ENCODE measurements at places on chromosomes 7 and 10.

DNA sequence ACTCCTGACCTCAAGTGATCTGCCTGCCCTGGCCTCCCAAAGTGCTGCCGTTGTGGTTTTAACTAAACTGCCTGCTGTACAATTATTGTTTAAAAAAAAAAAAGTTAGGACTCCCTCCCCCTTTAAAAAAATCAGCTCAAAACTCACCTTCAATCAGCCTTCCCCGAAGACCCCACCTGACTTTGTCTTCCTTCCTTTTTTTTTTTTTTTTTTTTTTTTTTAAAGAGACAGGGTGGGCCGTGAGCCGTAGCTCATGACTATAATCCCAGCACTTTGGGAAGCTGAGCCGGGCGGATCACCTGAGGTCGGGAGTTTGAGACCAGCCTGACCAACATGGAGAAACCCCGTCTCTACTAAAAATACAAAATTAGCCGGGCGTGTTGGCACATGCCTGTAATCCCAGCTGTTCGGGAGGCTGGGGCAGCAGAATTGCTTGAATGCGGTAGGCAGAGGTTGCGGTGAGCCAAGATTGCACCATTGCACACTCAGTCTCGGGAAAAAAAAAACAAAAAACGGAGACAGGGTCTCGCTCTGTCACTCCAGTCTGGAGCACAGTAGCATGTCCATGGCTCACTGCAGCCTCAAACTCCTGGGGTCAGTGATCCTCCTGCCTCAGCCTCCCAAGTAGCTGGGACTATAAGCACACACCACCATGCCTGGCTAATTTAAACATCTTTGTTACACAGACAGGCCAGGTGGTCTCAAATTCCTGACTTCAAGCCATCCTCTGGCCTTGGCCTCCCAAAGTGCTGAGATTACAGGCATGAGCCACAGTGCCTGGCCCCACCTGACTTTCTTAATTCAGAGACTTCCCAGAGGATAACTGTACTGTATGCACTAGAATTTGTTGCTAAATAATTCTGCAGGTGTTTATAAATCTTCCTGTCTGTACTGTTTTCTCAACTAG, 3.2 kb downstream of the FIS1 start:
- peaks cover 6% of the 10 kb centered on the region for H3K4me1 ChIP-seq
- DNase-seq = no peak
- H3K4me3 ChIP-seq = no peak overlapping the region
- no peaks in the 10 kb centered on the region for H3K36me3 ChIP-seq
- H3K27ac ChIP-seq = no peak overlapping the region

GRCh38 chr10:3494131-3494837, 290.7 kb downstream of the KLF6 start:
- no peaks in the 10 kb centered on the region for H3K4me1 ChIP-seq
- no peaks in the 10 kb centered on the region for H3K36me3 ChIP-seq
- no peak for DNase-seq
- no peak overlapping the region for H3K27ac ChIP-seq

GRCh38 chr7:12111422-12112405, 99.4 kb upstream of the TMEM106B start:
- no peak overlapping the region for H3K27ac ChIP-seq
- H3K27me3 ChIP-seq = no peaks in the 10 kb centered on the region
- H3K4me3 ChIP-seq = no peak overlapping the region
- peaks cover 7% of the 10 kb centered on the region for H3K4me1 ChIP-seq

- no peak for DNase-seq
- no peak overlapping the region for H3K27ac ChIP-seq
- peaks cover 10% of the 10 kb centered on the region for H3K4me1 ChIP-seq
- H3K36me3 ChIP-seq = no peaks in the 10 kb centered on the region
Measured at GRCh38 chr7:12623223-12623622, 52.7 kb downstream of the SCIN start.

- H3K27ac ChIP-seq = no peak overlapping the region
- DNase-seq = no peak
- H3K4me1 ChIP-seq = no peaks in the 10 kb centered on the region
- no peaks in the 10 kb centered on the region for H3K36me3 ChIP-seq
Measured at GRCh38 chr10:122688293-122688989, 11.2 kb downstream of the C10orf120 start.

- H3K4me1 ChIP-seq = no peaks in the 10 kb centered on the region
- no peaks in the 10 kb centered on the region for H3K27me3 ChIP-seq
- no peaks in the 10 kb centered on the region for H3K36me3 ChIP-seq
- no peak for DNase-seq
- no peak overlapping the region for H3K4me3 ChIP-seq
Measured at GRCh38 chr10:103445767-103446567, 6.2 kb downstream of the CALHM2 start.

- peak; percentile 39 for DNase-seq
- peak overlapping the region; percentile 98 for H3K27ac ChIP-seq
- peaks cover 7% of the 10 kb centered on the region for H3K27me3 ChIP-seq
- no peaks in the 10 kb centered on the region for H3K36me3 ChIP-seq
- peak overlapping the region; percentile 76 for H3K4me3 ChIP-seq
Measured at GRCh38 chr7:148987751-148988512, 40.4 kb downstream of the PDIA4 start.

GRCh38 chr10:99530108-99531025, 2.4 kb upstream of the NKX2-3 start:
- peaks cover 10% of the 10 kb centered on the region for H3K4me1 ChIP-seq
- no peak overlapping the region for H3K27ac ChIP-seq
- no peak overlapping the region for H3K4me3 ChIP-seq
- DNase-seq = peak; percentile 57
- H3K36me3 ChIP-seq = no peaks in the 10 kb centered on the region

DNA sequence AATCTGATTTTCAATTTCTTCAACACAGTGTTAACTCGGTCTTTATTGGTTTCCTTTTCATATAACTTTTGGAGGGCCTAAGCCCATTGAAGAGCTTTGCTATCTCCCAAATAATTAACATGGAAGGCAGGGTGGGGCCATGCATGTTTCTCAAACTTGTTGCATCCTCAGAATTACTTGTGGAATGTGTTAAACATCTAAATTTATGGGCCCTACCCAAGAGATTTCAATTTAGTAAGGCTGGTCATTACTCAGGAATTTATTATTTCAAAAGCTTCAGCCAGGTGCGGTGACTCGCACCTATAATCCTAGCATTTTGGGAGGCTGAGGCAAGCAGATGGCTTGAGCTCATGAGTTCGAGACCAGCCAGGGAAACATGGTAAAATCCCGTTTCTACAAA, 208.9 kb downstream of the SORCS3 start:
- no peak overlapping the region for H3K4me3 ChIP-seq
- no peak overlapping the region for H3K27ac ChIP-seq
- H3K36me3 ChIP-seq = no peaks in the 10 kb centered on the region

DNA sequence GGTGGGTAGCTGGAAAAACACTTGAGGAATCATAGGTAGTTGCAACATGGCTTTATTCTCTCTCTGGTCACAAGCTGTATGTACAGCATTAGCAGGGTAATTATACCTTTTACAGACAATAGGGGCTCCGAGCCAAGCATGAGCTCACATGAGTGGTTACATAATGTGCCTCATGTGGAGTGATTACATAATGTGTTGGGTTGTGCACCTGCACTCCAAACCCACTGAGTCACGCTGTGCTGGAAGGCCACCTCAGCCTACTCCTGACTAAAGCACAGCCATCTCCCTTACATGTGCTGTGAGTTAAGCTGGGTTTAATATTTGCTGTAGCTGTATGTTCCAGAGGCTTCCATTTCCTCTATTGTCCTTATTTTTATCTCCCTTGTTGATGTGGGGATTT, 348.7 kb upstream of the SEMA3C start:
- DNase-seq = no peak
- no peaks in the 10 kb centered on the region for H3K4me1 ChIP-seq
- no peak overlapping the region for H3K4me3 ChIP-seq

GRCh38 chr10:3354174-3354900, 181.8 kb upstream of the PITRM1 start:
- no peak for DNase-seq
- no peak overlapping the region for H3K27ac ChIP-seq
- no peaks in the 10 kb centered on the region for H3K27me3 ChIP-seq
- no peaks in the 10 kb centered on the region for H3K4me1 ChIP-seq
- H3K4me3 ChIP-seq = no peak overlapping the region

GRCh38 chr7:139942636-139943035, 113.6 kb downstream of the TBXAS1 start:
- H3K4me3 ChIP-seq = no peak overlapping the region
- no peak for DNase-seq
- no peaks in the 10 kb centered on the region for H3K27me3 ChIP-seq
- H3K4me1 ChIP-seq = no peaks in the 10 kb centered on the region
- no peaks in the 10 kb centered on the region for H3K36me3 ChIP-seq

- no peaks in the 10 kb centered on the region for H3K36me3 ChIP-seq
- no peaks in the 10 kb centered on the region for H3K27me3 ChIP-seq
- H3K4me3 ChIP-seq = no peak overlapping the region
- no peak for DNase-seq
- no peak overlapping the region for H3K27ac ChIP-seq
Measured at GRCh38 chr7:5767066-5767465, 14.4 kb downstream of the RNF216 start.

- H3K27me3 ChIP-seq = no peaks in the 10 kb centered on the region
- H3K4me1 ChIP-seq = no peaks in the 10 kb centered on the region
- no peak overlapping the region for H3K4me3 ChIP-seq
Measured at GRCh38 chr10:58431903-58432302, 46.7 kb downstream of the TFAM start.

- no peaks in the 10 kb centered on the region for H3K27me3 ChIP-seq
- no peaks in the 10 kb centered on the region for H3K36me3 ChIP-seq
- DNase-seq = no peak
- no peak overlapping the region for H3K4me3 ChIP-seq
Measured at GRCh38 chr10:55232553-55232952, 431.5 kb upstream of the PCDH15 start.

DNA sequence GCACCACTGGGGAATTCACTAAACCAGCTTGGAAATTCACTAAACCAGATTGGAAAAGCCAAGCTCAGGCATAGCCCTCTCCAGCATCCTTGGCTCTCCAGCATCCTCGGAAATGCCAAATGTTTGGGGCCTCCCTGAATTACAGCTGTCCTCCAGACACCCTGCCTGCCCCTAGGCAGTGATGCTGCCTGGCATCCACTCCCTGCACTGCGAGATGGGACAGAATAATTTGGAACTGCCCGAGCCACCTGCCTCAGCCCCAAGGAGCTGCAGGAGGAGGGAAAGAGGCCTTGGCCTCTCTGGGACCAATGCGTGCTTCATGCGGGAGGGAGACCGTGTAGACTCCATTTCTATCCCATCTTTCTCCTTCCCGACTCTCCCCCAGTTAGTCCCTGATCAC, 64.3 kb downstream of the INSIG1 start:
- no peak overlapping the region for H3K4me3 ChIP-seq
- H3K27ac ChIP-seq = no peak overlapping the region
- peaks cover 20% of the 10 kb centered on the region for H3K4me1 ChIP-seq

- no peak for DNase-seq
- H3K36me3 ChIP-seq = no peaks in the 10 kb centered on the region
- no peak overlapping the region for H3K27ac ChIP-seq
- H3K4me1 ChIP-seq = no peaks in the 10 kb centered on the region
- H3K4me3 ChIP-seq = no peak overlapping the region
- peaks cover 51% of the 10 kb centered on the region for H3K27me3 ChIP-seq
Measured at GRCh38 chr10:49664006-49664841, 15.2 kb upstream of the C10orf53 start.

- H3K36me3 ChIP-seq = peaks cover 25% of the 10 kb centered on the region
- no peak for DNase-seq
- H3K4me1 ChIP-seq = peaks cover 20% of the 10 kb centered on the region
- H3K27ac ChIP-seq = no peak overlapping the region
Measured at GRCh38 chr7:129947049-129947448, 5.7 kb downstream of the UBE2H start.

- no peaks in the 10 kb centered on the region for H3K36me3 ChIP-seq
- no peak overlapping the region for H3K27ac ChIP-seq
- H3K4me1 ChIP-seq = no peaks in the 10 kb centered on the region
- H3K27me3 ChIP-seq = no peaks in the 10 kb centered on the region
Measured at GRCh38 chr10:77358656-77359055, 279.0 kb downstream of the KCNMA1 start.

DNA sequence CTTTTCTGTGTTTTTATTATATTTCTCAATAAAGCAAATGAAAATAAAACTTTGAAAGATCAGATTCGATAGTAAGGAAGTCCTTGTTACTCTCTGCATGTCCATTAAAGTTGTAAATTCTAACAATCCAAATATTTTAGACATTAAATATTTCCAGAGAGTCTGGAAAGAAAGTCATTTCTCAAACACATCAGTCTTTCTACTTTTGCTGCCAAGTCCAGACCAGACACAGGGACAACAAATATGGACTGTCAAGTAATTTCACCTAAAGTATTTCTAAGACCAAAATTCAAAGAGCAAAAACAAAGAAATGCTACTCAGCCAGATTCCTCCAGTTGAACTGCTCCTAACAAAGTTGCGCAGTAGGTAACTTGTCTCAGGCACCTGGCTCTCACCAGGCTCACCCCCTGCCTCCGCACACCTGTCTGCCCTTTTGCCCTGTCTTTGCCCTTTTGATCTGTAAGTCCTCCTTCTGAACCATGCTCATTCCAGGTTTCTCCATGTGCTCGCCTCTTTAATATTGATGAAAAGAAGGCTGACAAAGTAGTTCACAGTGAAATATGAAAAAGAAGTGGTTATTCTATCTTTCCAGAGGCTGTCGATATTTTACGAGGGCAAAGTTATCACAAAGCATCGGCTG, 300.5 kb downstream of the C7orf25 start:
- no peaks in the 10 kb centered on the region for H3K27me3 ChIP-seq
- no peaks in the 10 kb centered on the region for H3K36me3 ChIP-seq
- H3K4me3 ChIP-seq = no peak overlapping the region
- H3K4me1 ChIP-seq = peaks cover 16% of the 10 kb centered on the region

- no peak overlapping the region for H3K27ac ChIP-seq
- no peak for DNase-seq
- H3K36me3 ChIP-seq = no peaks in the 10 kb centered on the region
- H3K27me3 ChIP-seq = no peaks in the 10 kb centered on the region
- H3K4me1 ChIP-seq = no peaks in the 10 kb centered on the region
- H3K4me3 ChIP-seq = no peak overlapping the region
Measured at GRCh38 chr10:99945263-99945662, 64.5 kb downstream of the DNMBP start.

GRCh38 chr10:77106676-77107075, 530.9 kb downstream of the KCNMA1 start:
- no peaks in the 10 kb centered on the region for H3K36me3 ChIP-seq
- DNase-seq = no peak
- no peak overlapping the region for H3K27ac ChIP-seq
- peaks cover 9% of the 10 kb centered on the region for H3K4me1 ChIP-seq
- no peak overlapping the region for H3K4me3 ChIP-seq

DNA sequence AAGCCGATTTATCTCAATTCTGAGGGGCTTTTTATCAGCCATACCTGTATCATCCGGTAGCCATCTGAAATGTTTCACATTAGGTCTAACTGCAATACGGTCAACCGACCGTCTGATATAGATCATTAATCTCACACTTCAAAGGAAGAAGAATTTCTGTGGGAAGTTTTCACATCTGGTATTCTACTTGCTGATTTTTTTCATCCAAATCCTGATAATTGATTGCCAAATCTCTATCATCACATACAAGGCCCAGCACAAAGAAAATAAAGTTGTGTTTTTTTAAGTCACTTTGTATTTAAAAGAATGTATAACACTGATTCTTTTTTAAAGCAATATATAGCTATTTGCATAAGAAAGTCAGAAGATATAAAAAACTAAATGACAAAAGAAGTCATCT, 132.3 kb downstream of the DKK1 start:
- no peak for DNase-seq
- H3K27me3 ChIP-seq = no peaks in the 10 kb centered on the region

- peak; percentile 65 for DNase-seq
- no peak overlapping the region for H3K4me3 ChIP-seq
Measured at GRCh38 chr7:151736403-151736909, 140.5 kb downstream of the PRKAG2 start.
